Colonic mucosa (tissue), 4 donors: ENCODE measurements at places on chromosomes 2 and 18. TPM values are rescaled to one million over a fixed set of nuclear protein-coding genes. Genes with fewer than 3 reads are reported as not detected.

CACNB4 gene
- 1.0 TPM for total RNA-seq

GRCh38 chr2:71933467-71934319 lies 214.0 kb downstream of the CYP26B1 start:
- H3K27me3 ChIP-seq = no peaks in the 10 kb centered on the region
- H3K27ac ChIP-seq = no peak overlapping the region
- DNase-seq = peak; percentile 21

DNA sequence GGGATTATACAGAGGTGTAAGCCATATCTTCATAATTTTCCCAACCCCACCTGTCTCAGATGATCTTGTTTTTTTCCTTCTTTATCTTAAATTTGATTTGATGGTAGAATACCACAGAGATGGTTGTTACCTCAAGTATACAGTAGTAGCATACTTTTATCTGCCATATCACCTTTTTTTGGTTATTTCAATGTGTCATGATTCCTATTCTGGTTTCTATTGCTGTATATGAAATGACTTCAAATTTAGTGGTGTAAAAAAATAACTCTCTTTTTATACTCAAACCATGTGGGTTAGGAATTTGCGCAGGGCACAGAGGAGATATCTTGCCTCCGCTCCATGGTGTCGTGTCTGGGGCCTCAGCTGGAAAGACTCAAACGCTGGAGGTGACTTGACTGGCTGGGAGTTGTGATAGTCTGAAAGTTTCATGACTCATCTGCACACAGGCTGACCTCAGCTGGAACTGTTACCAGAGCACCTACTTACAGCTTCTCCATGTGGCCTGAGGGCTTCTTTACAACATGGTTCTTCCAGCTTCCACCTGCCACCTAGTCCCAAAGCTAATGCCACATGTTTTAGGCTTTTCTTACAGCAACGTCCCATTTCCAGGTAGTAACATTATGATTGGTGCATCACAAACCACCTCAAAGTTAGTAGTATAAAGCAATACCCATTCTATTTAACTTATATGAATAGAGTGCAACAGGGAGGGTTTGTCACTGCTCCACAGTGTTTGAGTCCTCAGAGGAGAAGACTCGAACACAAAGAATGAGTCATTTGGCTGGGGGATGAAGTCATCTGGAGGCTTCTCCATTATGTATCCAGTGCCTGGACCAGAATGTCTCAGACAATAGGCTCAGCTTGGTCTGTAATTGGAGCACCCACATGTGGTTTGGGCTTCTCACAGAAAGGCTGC lies 82.3 kb upstream of the XPO1 start:
- H3K4me3 ChIP-seq = no peak overlapping the region
- no peaks in the 10 kb centered on the region for H3K36me3 ChIP-seq
- no peak for DNase-seq
- H3K27me3 ChIP-seq = no peaks in the 10 kb centered on the region
- H3K4me1 ChIP-seq = no peaks in the 10 kb centered on the region
- no peak overlapping the region for H3K27ac ChIP-seq

DNA sequence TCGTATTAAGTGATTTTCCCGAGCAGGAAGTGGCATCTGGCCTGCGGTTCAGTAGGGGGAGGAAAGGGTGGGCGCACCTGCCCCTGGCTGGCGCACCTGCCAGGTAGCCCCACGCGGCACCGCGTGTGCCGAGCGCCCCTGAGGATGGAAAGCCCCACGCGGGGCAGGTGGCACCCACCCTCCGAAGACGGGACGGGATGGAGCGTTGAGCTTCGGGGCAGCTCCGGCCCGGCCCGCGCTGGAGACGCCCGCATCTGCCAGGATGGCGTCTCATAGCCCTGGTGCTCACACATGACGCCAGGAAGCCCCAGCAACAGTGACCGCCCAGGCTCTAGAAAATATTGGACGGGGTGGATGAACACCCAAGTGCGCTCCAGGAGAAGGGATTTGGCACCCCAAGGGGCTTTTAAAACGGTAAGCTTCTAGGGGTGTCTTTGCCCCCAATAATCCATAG lies 2.5 kb upstream of the NFATC1 start:
- H3K27ac ChIP-seq = peak overlapping the region; percentile 73
- peaks cover 42% of the 10 kb centered on the region for H3K27me3 ChIP-seq
- DNase-seq = no peak
- H3K4me1 ChIP-seq = peaks cover 4% of the 10 kb centered on the region

DNA sequence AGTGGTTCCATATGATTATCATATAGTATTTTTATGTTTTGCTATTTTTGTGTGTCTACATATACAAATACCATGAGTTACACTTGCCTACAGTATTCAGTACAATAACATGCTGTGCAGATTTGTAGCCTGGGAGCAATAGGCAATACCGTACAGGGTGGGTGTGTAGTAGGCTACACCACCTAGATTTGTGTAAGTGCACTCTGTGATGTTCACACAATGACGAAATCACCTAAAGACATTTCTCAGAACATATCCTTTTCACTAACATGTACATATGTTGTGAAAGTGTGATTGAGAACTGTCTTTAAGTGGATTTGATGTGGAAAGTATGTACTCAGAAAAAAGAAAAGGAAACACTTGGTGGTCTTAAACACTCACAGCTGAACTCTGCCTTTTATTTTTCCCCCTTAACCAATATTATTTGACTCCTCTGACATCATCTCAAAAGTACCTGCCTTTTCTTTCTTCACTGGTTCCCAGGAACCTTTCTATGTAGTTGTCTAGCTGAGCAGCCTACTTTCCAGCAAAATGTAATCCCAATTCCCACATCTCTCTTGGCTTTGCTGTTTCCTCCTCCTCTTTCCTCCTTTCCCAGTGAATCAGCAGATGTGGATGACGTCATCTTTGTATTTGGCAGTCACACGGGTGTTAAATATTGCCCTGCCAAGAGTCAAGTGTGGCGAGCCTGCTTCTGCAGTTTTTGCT lies 47.7 kb downstream of the OSBPL6 start:
- H3K36me3 ChIP-seq = no peaks in the 10 kb centered on the region
- DNase-seq = peak; percentile 54
- no peak overlapping the region for H3K4me3 ChIP-seq
- no peak overlapping the region for H3K27ac ChIP-seq

GRCh38 chr2:12731701-12732280 lies 15.1 kb downstream of the TRIB2 start:
- H3K27ac ChIP-seq = no peak overlapping the region
- H3K4me3 ChIP-seq = no peak overlapping the region
- no peaks in the 10 kb centered on the region for H3K4me1 ChIP-seq
- no peaks in the 10 kb centered on the region for H3K27me3 ChIP-seq
- DNase-seq = no peak
- H3K36me3 ChIP-seq = no peaks in the 10 kb centered on the region

DNA sequence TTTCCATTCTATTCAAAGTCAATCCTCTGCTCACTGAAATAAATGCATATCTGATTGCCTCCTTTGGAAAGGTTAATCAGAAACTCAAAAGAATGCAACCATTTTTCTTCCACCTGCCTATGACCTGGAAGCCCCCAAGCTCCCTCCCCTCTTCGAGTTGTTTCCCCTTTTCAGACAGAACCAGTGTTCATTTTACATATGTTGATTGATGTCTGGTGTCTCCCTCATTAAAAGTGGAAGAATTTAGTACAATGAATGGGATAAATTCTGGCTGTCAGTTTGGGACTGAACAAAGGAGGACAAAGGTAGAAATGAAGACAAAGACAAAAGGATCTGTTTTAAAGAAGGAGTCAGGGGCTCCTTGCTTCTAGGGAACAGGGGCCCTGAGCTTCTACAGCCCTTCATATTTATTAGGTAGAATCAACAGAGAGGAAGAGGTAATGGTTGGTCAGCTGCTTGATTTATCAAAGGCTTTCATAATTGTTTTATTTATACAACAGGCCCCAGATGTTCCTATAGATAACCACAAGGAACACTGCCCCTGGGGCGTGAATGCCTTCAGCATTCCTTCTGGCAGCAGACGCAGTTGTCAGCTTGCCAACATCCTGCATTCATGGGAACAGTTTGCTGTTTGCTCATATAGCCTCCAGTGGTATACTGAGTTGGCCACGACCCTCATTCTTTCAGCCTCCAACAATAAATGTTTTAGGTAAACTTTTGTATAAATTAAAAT lies 949.8 kb upstream of the LRATD1 start:
- H3K27me3 ChIP-seq = no peaks in the 10 kb centered on the region
- no peaks in the 10 kb centered on the region for H3K4me1 ChIP-seq
- H3K27ac ChIP-seq = no peak overlapping the region

DNA sequence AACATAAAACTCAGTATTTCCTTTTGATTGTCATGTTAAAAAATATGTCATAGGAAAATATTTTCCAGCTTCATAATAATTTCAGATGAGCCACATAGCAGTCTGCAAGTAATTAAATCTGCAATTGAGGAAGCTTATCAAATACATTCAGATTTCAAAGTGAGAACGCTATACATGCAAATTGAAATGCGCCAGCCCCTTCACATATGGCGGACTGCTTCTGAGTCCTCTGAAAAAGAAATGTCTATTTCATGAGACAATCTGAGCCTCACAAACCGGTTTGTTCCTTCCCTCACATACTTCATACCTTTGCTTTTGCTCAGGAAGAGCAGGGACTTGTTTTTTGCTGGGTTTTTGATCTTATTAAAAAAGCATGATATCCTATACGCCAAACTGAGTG lies 2.3 kb upstream of the DCDC2C start:
- H3K36me3 ChIP-seq = no peaks in the 10 kb centered on the region
- H3K27me3 ChIP-seq = no peaks in the 10 kb centered on the region
- H3K27ac ChIP-seq = no peak overlapping the region
- DNase-seq = no peak
- no peak overlapping the region for H3K4me3 ChIP-seq

GRCh38 chr2:72220170-72220569 lies 72.5 kb upstream of the CYP26B1 start:
- no peaks in the 10 kb centered on the region for H3K27me3 ChIP-seq
- no peaks in the 10 kb centered on the region for H3K36me3 ChIP-seq
- DNase-seq = no peak
- H3K4me1 ChIP-seq = no peaks in the 10 kb centered on the region
- H3K4me3 ChIP-seq = no peak overlapping the region

DNA sequence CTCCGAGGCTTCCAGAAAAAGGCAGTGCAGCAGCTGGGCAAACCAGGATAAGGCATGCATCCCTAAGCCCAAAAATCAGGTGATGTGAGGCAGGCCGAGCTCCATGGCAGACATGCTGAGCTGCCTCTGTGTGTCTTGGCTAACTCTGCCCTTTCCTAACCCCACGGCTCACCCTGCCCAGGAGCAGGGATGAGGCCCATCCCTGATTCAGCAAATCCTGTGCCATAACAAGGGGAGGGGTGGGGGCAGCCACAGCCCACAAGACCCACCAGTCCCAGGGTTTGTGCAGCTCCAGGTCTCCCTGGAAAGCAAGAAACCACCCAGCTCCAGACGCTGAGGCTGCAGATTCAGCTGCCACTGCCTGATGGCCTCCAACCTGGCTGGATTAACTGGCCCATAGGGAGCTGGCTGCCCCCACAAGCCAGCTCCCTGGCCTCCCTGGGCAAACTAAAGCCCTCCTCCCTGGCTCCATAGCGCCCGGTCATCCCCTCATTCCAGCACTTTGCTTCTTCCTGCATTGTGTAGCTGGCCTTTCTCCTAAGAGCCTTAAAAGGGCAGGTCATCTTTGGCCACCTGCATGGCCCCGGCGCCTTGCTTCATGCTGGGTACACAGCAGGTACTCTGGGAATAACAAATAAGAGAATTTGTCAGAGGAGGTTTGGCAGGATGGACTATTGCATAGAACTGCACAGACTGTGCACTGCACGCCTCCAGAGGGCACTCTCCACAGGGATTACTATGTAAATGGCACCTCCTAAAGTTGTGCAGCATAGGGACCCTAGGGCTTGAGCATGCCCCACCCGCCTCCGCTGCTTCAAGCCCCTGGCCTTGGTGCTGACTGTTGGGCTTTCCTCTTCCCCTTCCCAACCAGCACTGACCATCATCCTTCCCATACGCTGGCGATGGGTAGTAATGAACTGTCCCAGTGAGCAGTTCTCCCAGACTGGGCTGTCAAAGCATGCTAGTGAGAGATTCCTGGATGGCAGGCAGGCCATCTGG lies 10.7 kb downstream of the STEAP3 start:
- no peaks in the 10 kb centered on the region for H3K36me3 ChIP-seq
- H3K27ac ChIP-seq = no peak overlapping the region
- no peak for DNase-seq

- H3K27me3 ChIP-seq = no peaks in the 10 kb centered on the region
- no peak overlapping the region for H3K27ac ChIP-seq
- H3K4me3 ChIP-seq = no peak overlapping the region
- no peak for DNase-seq
- no peaks in the 10 kb centered on the region for H3K36me3 ChIP-seq
Observed at GRCh38 chr2:10347562-10347948, 44.9 kb downstream of the HPCAL1 start.
